ENCODE measurements at places on chromosomes 1 and 21.

- no peak for DNase-seq
Observed at GRCh38 chr1:47179988-47180563, 9.8 kb downstream of the PDZK1IP1 start.

DNA sequence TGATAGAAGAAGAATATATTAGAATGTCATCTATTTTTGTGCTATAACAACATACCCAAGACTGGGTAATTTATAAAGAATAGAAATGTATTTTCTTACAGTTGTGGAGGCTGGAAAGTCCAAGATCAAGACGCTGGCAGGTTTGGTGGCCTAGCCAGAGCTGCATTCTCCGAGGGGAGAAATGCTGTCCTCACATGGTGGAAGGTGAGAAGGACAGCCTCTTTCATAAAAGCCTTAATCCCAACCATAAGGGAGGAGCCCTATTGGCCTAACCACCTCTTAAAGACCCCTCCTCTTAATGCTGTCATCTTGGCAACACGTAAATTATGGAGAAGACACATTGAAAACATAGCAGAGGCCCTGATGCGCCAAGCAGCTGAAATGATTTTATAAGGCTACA lies 60.1 kb upstream of the KAZN start:
- no peak for DNase-seq

GRCh38 chr1:66312271-66312990 lies 221.5 kb upstream of the SGIP1 start:
- DNase-seq: no peak

- DNase-seq: no peak
Observed at GRCh38 chr1:166221316-166221715, 54.5 kb upstream of the FAM78B start.

- DNase-seq: no peak
Observed at GRCh38 chr1:245673881-245674414, 519.2 kb downstream of the KIF26B start.

GRCh38 chr1:19029191-19030085 lies 73.0 kb upstream of the IFFO2 start:
- DNase-seq: no peak

GRCh38 chr1:182698971-182699370 lies 14.6 kb upstream of the RGS8 start:
- DNase-seq: no peak

GRCh38 chr21:45209046-45209445 lies 78.6 kb downstream of the POFUT2 start:
- no peak for DNase-seq

DNA sequence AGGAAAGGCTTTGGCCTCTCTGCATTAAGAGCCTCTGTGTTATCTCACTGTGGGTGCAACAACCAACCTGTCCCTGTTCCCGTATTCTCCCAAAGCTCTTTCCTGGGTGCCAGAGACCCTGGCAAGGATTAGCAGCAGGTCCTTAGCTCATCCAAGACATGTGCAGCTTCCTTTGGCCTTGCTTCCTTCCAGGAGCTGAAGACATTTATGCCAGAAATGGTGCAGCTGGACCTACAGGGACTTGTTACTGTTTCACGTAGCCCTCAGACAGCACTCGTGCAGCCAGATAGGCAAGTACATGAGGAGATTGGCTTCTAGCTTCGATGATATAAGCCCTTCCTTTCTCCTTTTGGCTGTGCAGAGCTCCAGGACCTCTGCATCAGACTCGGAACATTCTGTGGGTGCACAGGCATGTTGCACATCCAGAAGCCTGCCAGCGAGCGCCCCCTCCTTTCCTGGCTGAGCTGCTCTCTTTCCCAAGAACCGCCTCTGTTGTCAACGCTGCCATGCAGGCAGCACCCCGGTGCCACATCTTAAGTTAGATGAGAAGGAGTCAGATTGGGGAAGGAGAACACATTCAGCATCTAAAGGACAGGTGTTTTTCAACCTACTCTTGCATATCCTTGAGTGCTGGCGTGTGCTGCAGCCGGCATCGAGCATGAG lies 284.5 kb upstream of the PLXNA2 start:
- no peak for DNase-seq

- DNase-seq: no peak
Observed at GRCh38 chr1:50570066-50570468, 146.8 kb upstream of the DMRTA2 start.

- DNase-seq: no peak
Observed at GRCh38 chr1:102857251-102857650, 251.1 kb downstream of the COL11A1 start.

- DNase-seq: no peak
Observed at GRCh38 chr1:236281198-236281653, 532 bp downstream of the ERO1B start.

GRCh38 chr21:14736162-14736561 lies 190.0 kb upstream of the SAMSN1 start:
- no peak for DNase-seq

DNA sequence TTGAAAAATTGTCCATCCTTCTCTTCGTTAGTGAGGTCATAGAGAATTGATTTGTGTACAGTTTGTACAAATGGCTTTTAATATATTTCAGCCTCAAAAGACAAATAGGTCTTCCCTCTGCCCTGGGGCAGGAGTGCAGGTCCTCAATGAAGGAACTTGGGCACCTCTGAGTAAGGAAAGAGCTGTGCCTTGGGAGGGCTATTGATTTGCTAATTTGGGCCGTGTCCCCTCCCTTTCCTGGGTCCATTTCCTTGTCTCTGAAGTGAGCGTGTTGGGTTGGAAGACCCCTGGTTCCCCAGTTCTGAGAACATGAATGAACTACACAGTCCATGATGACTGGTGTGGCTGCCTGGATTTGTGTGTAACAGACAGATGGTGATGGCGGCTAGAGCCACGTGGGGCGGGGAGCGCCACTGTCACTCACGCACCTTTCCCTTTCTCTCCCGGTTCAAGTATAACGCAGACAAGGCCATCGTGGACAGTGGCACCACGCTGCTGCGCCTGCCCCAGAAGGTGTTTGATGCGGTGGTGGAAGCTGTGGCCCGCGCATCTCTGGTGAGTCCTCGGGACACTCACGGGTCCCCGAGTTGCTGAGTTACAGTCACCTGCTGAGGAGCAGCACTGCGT lies 71.0 kb upstream of the FAM3B start:
- DNase-seq: no peak

DNA sequence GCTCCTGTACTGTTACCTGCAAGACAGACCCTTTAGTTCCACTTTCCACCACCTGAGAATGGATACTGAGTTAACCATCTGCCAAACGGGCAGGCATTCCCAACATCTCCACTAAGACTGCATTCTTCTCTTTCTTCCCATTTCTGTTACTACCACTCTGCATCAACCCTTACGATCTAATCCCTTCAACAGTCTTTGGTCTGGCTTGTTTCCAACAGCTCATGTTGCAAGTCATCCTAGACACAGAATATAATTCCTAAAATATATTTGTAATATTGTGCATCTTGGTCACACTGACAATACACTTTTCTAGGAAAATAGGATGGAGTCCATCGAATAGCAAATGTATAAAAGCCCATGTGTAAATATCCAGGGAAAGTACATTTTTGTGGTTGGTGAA lies 166.7 kb downstream of the SIPA1L2 start:
- no peak for DNase-seq

GRCh38 chr1:87137342-87137739 lies 191.3 kb upstream of the LMO4 start:
- no peak for DNase-seq

- DNase-seq: no peak
Observed at GRCh38 chr1:63868268-63868781, 94.5 kb downstream of the ROR1 start.

GRCh38 chr1:28966617-28967016 lies 52.2 kb downstream of the EPB41 start:
- no peak for DNase-seq

DNA sequence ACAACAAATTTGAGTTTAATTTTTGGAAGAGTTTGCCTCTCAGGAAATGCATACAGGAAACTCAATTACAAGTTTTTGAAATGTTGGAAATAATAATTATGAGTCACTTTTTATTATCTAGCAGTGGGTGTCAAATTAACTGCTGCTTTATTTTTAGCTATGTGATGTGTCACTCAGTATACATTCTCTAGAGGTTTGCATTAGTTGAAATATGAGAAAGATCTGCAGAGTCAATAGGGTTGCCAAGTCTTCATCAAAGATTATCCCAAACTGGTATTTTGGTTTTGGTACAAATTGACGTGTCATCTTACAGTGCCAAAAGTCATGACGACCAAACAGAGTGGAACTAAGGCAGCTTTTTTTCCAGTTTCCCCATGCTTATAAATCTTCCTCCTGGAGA lies 54.3 kb upstream of the DIPK1A start:
- DNase-seq: no peak

GRCh38 chr1:175341631-175342429 lies 149.3 kb upstream of the KIAA0040 start:
- no peak for DNase-seq

DNA sequence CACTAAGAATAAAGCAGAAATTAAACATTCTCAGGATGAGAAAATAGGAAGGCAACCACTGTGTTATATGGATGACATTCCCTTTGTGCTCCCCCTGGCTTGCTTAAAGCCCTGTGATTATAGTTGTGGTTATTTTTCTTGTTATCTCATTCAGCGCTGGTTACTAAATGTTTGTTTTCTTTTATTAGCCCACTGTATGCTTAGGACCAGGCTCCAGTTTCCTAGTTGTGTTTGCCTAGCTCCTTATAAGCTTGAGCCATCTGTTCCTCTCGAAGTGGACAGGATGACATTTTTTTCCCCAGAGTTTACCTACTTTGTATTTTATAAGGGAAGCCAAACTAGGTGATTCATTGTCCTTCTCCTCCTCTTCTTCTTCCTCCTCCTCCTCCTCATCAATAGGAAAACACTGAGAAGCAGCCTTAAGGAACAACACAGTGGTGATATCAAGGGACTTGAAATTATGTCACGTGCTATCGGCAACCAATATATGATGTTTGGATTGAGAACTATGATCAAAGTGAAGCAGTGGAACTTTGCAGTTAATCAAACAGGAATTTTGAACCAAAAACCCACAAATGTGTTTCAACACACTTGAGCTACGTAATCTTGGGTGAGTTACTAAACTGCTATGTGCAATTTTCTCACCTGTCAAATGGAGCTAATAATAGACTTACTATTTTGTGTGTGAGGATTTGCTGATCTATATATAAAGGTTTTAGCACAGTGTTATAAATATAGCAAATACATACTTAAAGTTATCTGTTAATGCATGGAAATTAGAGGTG lies 35.1 kb upstream of the RGS7 start:
- no peak for DNase-seq

- no peak for DNase-seq
Observed at GRCh38 chr1:168974611-168975010, 131.9 kb upstream of the ATP1B1 start.

- DNase-seq: no peak
Observed at GRCh38 chr1:78038491-78038939, 7.3 kb upstream of the GIPC2 start.

DNA sequence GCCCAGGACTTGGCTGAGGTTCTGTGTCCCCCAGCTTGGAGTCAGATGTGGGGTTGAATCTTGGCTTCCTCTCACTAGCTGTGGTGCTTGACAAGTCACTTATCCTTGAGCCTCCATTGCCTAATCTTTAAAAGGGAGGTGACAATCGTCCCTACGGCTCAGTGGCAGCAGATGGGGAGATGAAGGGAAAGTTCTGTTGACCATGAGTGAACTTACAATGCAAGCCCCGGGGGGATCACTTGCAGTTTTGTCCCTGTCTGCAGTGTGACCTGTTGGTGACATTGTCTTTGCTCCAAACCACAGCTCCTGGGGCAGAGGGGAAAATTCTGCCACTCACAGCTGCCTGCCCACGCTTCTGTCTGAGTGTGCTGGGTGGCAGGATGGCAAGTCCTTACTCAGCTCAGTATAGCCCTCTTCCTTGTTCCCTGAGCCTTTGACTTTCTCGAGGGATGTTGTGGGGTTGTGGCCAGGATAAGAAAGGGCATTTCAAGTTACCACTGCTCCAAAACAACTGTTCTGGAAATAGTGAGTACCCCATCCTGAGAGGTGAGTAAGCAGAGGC lies 1.7 kb downstream of the PCSK9 start:
- no peak for DNase-seq

DNA sequence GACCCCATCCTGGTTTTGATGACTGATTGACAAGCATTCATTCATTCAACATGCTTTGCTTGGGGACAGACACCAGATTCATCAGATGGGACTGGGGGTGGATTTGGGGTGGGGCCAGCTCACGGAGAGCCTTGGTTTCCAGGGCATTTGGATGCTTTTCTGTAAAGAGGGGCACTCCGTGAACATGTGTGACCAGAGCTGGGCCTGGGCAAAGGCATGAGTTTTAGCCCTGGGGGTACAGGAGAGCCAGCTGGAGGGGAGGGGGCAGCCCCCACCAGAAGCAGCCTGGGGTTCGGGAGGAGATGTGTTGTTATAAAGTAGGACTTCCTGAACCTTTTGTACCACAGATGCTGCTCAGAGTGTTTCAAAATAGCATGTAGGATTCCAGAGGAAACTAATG lies 99.7 kb downstream of the RIPK4 start:
- DNase-seq: no peak

DNA sequence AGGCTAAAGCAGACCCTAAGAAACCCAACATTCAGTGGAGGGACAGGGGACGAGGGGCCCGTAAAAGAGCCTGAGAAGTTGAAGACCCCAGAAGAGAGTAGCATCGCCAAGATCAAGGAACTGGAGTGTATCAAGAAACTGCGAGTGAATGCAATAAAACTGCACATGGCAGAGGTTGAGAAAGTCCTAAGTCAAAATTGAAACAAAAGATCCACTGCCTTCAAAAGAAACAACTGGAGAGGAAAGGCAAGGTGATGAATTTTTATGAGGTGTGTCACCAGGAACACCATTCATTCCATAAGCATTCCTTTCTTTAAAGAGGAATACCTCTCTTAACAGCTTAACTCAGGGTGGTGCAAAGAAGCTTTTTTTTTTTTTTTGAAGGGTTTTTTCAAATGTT lies 38.3 kb upstream of the ADORA3 start:
- no peak for DNase-seq

GRCh38 chr1:3350506-3351261 lies 103.8 kb upstream of the ARHGEF16 start:
- DNase-seq: no peak

DNA sequence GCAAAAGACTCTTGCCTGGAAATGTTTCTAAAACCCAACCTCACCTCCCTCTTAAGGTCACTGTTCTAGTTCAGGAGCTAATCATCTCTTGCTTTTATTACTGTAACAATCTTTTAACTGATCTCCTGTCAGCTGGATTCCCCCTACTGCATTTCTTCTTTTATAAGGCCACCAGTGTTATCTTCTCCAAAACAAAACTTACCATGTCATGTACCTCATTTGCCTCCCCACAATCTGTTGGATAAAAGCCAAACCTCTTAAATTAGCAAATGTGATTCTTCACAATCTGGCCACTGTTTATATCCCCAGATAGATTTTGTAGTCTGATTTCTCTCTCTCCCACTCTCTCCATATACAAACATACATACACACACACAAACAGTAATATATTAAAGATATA lies 143.3 kb downstream of the DENND1B start:
- DNase-seq: no peak

- DNase-seq: no peak
Observed at GRCh38 chr1:2307064-2307605, 79.0 kb downstream of the SKI start.

GRCh38 chr1:94865360-94865759 lies 45.2 kb downstream of the SLC44A3 start:
- DNase-seq: no peak
